ENCODE measurements at places on chromosomes 6 and 20.

DNA sequence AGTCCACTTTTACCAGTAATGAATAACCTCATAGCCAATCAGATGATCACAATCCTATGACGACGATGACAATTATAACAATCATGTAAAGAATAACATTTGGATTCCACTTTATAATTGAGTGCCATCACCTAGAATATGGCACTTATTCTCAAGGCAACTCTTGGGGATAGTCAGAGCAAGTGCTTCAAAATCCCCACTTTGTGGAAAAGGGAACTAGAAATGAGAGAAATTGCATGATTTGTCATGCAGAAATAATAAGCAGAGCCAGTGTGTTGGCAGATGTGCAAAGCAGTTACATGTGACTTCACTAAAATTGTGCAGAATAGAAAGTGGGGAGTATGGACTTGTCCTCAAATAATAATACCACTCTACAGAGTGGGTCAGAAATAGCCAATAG is 41.3 kb downstream of the FRK start:
- no peak for DNase-seq

DNA sequence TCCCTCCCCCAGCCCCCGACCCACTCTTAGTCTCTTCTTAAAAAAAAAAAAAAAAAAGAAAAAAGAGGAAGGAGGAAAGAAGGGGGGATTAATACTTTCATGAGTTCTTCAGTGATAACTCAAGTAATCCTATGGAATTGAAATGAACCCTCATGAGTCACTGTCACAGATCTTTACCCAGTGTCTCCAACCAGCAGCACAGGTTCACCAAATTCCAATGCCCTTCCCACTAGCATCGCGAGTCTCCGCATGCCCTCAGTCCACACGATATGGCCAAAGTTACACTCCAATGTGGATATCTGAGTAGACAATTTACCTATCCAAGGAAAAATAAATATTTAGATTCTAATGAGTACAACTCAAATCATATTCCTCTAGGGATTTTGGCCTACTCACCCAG is 74.5 kb downstream of the MDN1 start:
- no peak for DNase-seq

DNA sequence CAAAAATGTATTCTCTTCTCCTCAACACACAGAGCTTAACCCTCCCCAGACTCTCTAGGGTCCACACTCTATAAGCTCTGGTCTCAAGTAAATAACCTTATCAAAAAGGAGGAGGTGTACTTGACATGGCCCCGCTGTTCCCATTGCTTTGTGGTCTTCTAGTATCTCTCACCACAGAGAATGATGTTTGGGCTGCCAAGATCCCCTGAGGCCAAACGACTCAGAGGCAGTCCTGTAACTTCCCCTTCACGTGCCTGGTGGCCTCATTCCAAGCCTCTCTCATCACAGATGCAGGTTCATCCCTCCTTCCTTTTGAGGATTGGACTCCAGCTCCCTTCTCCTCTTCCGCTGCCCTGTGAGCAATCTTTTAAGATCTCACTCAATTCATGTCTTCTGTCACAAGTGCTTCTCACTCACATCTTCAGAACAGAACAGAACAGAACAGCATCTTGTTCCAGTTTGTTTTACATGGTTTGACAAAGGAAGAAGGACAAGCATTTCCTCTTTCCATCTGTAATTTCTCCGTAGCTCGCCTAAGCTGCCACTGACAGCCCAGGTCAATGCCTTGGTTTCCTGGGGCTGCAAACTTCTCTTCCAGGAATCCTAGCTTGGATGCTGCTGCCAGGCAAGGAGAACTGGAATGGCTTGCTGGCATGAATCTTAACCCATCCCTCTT is 541.5 kb downstream of the CD83 start:
- no peak for DNase-seq

GRCh38 chr6:157276134-157276532 is 47.2 kb downstream of the TMEM242 start:
- no peak for DNase-seq

DNA sequence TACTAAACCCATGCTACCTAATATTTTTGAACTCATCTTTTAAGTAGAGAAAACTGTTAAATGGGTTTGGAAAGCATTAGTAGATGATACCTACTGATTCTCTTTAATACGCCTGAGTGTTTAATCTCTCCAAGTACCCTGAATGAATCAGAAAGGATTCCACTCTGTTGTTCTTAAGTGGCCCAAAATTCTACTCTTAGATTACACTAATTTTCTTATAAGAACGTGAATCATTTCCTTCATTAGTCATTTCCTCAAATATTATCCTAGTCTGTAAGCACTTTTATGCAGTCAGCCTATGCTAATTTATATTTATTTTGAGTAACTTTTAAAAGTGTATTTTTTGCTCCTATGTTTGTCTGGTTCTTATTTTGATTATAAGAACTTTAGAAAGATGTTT is 380.0 kb downstream of the BTBD9 start:
- no peak for DNase-seq

DNA sequence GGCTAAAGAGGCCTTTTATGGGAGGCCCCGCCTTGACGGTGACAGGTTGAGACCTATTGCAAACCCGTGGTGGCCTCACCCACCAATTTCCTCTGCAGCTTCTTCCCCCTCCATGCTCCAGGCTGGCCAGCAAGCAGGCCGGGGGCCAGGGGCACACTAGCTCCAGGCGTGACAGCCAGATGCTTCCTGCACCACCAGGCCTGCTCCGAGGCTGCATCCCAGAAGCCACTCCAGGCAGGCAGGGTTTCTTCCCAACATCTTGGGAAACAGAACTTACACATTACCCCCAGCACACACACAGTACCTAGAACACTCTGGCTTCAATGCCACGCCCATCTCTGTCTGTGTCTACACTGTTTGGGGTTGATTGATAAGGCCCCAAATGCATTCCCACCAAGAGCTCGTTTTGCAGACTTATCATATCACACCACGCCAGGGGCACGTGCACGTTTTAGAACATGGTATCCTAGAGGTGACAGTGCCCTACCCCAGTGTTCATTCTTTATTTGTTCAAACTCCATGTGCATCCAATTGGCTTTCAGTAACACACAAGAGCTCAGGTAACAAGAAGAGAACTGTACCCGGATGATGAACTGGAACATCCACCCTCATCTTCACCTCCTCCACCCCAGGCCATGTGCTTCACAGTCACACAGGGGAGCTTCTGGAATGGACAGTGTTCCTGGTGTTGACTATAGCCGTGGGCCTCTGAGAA is 221.4 kb upstream of the RREB1 start:
- no peak for DNase-seq

GRCh38 chr6:118981884-118982574 is 47.1 kb upstream of the MCM9 start:
- DNase-seq, result no peak

- no peak for DNase-seq
These were observed 125.5 kb downstream of the ANKRD60 start for GRCh38 chr20:58102744-58103516.

- DNase-seq, result no peak
These were observed 530 bp downstream of the GOPC start for GRCh38 chr6:117601811-117602150.

DNA sequence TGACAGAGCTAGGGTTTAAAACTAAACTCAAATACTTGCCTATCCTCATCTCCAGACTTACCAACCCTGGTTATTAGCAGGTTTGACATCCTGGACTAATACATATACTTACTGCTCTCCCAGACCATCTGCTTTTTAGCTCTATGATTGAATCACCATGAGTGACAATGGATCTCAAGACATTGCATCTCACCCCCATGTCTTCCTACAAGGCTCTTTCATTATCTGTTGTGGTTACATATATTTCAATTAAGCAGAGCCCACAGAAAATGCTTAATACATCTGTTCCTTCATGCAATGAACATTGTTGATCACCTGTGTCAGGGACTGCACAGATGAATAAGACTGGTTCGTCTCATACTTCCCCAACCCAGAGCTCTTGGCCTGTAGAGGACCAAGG is 19.4 kb downstream of the SAMD3 start:
- DNase-seq, result no peak

- DNase-seq, result no peak
These were observed 31.9 kb downstream of the VAPB start for GRCh38 chr20:58420798-58421496.

- DNase-seq, result no peak
These were observed 92.3 kb upstream of the ENPP5 start for GRCh38 chr6:46262928-46263706.

DNA sequence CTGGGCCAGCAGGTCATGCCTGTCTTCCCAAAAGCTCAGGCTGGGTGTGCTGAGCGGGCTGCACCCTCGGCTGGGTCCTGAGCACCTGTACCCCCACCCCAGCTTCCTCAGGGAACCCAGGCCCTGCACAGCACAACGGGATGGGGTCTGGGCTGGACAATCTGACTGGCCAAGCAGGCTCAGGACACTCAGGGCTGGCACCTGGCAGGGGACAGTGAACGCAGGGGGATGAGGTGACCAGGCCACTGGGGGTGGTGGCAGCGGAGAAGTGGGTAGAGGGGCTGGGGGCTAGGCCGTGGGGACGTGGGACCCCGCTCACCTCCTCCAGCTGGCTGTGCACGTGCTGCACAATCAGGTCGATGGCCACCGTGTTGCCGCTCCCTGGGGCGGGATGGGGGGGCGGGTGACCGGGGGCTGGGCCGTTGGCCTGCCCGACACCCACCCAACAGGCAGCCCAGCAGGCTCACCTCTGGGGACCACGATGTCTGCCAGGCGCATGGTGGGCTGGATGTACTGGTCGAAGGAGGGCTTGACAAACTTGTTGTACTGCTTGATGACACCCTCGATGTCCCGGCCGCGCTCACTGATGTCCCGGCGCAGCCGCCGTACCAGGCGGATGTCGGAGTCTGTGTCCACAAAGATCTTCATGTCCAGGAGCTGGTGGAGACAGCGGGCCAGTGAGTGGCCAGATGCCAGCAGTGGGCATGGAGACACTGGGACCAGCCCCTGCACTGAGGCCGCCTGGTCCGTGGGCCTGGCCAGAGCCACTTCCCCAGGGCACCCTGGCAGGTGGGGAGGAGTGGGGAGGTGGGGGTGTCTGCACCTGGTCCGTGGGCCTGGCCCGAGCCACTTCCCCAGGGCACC is 11.9 kb downstream of the UCKL1 start:
- DNase-seq, result no peak

DNA sequence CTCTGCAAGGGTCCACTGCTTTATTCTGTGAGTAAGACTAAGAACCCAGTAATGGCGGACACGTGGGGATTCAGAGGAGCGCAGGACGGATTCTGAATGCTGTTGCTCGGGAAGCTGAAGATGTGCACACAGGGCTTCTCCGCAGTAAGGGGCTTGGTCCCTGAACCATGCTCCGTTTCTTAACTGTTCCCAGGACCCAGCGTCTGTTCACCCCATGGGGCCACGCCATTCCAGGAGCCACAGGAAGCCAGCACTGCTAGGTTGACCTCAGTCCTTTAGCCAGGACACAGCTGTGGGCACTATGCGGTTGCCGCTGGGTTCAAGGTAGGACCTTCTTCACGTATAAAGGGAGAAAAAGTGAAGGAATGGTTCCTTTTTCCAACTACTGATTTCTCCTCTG is 59.8 kb downstream of the IRF4 start:
- no peak for DNase-seq

- no peak for DNase-seq
These were observed 111.3 kb upstream of the FOXQ1 start for GRCh38 chr6:1200409-1201101.

GRCh38 chr6:157107915-157108651 is 215.2 kb downstream of the TMEM242 start:
- no peak for DNase-seq

DNA sequence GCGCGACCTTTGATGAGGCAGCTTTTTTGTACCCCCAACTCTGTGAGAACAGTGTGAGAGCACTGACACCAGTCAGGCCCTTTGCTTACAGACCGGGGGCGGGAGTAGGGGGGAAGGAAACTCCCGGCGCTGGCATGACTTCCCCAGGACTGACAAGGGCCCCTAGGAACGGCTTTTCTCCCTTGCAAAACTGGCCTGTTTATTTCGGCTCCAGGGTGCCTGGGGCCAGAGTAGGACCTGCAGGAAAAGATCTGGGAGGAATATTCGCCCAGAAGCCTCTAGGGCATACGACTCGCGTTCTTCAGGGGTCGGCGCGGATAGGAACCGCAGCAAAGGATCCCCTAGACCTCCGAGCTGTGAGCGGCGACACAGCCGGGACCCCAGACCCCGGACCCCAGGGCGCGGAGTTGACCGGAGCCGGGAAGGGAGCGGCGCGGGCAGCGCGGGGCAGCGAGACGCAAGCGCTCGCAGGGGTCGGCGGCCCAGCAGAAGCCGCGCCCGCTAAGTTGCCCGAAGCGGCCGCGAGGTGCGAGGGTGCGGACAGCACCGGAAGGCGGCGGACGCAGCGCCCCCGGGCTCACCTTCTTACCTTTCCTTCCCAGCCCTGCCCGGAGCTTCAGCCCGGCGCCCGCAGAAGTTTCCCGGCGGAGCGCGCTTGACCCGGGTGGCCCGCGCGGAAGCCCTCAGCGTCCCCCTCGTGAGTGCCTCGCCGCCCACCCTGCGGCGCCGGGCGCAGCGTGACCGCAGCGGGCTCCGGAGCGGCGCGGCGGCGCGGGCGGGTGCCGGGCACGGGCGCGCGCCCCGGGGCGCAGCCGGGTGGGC is at the start of gene POPDC3:
Gene POPDC3 (minus strand): TSS at position 771 of the 822 bp plus-strand sequence. CDS start 18,105 bp downstream, outside the sequence.
- no peak for DNase-seq

GRCh38 chr6:95094751-95095663 is 482.3 kb upstream of the MANEA start:
- no peak for DNase-seq

DNA sequence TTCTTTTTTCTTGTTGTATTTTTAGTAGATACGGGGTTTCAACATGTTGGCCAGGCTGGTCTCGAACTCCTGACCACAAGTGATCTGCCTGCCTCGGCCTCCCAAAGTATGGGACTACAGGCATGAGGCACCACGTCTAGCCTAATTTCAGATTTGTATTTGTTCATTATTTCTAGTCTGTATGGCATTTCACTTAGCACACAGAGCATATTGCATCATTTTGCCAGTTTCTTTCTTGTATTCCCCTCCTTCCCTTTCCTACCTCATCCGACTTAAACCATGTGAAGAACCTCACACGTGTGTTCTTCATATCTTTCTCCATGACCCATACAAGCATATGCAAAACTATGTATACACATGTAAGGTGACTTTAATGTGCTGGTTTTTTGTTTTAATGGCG is 470.0 kb downstream of the CBLN4 start:
- no peak for DNase-seq

DNA sequence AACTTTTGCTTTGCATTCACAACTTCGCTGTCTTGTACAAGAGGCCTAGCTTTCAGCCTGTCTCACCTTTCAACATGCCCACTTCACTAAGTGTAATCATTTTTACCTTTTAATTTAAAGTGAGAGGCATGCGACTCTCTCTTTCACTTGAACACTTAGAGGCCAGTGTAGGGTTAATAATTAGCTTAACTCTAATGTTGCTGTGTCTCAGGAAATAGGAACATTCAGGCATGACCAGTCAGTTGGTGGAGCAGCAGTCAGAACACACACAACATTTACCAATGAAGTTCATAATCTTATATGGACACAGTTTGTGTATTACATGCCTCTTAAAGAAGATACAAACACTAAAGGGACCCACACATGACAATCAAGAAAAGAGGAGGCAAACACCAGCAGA is 47.6 kb downstream of the HTR1B start:
- no peak for DNase-seq

Measured in cortex of kidney (tissue), 1 donor.